ENCODE measurements at places on chromosomes 11 and 22.

GRCh38 chr11:29518389-29519174, 498.2 kb downstream of the KCNA4 start:
- no peak for DNase-seq

GRCh38 chr11:127815331-127815730, 772.0 kb downstream of the ETS1 start:
- DNase-seq = no peak

GRCh38 chr11:131195661-131196517, 174.5 kb upstream of the NTM start:
- no peak for DNase-seq

GRCh38 chr22:48719978-48720661, 1107.6 kb downstream of the BRD1 start:
- no peak for DNase-seq

DNA sequence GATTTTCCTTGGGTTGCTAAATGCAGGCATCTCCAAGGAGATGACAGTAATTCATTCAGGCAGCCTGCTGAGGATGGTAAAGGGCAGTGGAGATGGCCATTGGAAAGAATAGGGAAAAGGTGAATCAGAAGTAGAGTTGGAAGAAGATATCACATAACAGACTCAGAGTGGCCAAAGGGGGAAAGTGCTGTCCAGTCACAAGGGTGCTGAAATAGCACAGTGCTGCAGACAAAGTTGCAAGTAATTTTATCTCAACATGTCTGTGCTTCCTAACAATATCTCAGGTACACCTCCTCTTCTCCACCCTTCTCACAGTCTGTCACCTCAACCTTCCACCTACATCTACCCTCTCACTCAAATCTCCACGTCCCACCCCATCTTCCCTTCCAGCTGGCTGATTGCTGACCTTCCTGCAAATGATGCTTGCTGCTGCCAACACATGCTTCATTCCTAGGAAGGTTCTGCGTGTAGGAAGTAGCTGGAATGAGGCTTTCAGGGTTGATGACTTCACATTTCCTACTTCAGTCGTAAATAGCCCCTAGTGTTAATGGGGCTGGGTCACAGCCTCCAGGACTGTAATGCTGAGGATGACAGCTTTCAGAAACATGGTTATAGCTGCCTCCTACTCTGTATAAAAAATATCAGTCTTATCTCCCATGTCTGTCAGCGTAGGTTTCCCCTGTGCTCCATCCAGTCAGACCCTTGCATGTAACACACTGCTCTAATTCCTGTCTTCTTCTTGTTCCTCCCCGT, 123.9 kb downstream of the CTNND1 start:
- DNase-seq = no peak

- no peak for DNase-seq
Observed at GRCh38 chr11:124519850-124520549, 23.5 kb downstream of the OR8B12 start.

DNA sequence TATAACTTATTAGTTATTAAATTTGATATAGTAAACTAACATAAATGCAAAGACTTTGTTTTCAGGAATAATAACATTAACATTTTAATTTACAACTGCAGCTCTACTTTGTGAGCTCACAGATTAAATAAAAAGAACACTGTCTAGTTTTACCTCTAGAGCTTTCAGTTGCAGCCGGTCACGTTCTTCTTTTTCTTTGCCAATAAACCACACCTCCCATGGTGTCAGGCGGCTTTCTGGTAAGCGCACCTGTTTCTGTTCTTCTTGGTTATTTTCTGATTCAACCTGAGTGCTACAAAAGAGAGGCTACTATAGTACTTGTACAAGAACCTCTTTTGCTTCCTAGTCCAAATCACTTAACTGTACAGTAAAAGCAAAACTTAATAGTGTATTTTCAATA, 5.8 kb downstream of the CCDC34 start:
- DNase-seq = no peak

- DNase-seq = no peak
Observed at GRCh38 chr11:122931510-122931909, 49.0 kb downstream of the JHY start.

- no peak for DNase-seq
Observed at GRCh38 chr22:28674121-28674563, 5.5 kb downstream of the TTC28 start.

- no peak for DNase-seq
Observed at GRCh38 chr11:113405724-113406478, 18.3 kb downstream of the ANKK1 start.

DNA sequence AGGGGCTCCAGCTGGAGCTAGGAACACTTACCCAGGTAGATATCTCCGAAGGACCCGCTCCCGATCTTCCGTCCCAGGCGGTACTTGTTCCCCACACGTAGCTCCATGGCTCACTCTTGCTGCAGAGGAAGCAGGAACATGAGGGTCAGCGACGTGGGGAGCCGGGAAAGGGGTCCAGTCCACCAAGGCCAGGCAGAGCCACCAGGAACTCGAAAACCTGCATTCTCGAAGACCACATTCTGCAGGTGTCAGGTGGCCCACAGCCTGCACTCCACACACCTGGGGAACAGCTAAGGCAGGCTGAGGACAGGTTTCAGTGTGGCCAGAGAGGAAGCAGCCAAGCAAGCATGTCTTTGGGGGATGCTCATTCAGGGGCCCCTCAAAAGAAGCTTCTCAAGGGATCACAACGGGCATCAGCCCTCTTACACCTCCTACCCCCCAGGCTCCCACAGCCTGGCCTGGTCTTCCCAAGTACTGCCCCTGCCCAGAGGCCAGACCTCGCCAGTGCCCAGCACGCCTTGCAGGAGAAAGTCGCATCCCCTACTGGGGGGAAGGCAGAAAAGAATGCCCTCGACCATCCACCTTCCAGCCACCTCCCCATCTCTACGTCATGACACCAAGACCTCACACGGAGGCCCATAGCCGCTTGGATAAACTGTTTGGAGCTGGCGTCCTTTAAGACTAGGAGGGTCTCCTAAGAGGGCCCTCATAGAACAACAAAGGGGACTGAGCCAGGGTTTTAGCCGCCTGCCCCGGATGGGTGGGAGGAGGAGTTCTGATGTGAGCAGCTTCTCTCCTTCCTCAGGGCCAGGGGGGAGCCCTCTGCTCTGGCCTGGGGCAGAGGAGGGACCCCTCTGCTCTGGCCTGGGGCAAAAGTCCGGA, 2.9 kb downstream of the CSNK1E start:
- DNase-seq = no peak

DNA sequence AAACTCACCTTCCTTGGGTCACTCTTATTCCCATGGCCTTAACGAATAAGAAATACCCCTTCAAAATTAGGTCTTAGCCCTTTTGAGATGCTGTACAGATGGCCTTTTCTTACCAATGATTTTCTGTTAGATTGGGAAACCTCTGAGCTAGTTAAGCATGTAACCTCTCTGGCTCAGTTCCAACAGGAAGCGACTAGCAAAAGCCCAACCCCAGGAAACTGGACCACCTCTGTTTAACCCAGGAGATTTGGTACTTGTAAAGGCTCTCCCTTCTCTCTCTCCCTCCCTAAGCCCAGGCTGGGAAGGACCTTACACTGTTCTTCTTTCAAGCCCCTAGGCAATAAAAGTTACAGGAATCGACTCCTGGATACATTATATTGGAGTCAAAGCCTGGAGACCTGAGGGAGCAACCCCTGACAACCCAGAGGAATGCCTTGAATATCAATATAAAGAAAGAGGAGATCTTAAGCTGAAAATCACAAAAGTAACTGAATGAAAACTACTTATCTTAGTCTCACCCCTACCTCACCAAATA, 11.7 kb downstream of the APIP start:
- DNase-seq = no peak

DNA sequence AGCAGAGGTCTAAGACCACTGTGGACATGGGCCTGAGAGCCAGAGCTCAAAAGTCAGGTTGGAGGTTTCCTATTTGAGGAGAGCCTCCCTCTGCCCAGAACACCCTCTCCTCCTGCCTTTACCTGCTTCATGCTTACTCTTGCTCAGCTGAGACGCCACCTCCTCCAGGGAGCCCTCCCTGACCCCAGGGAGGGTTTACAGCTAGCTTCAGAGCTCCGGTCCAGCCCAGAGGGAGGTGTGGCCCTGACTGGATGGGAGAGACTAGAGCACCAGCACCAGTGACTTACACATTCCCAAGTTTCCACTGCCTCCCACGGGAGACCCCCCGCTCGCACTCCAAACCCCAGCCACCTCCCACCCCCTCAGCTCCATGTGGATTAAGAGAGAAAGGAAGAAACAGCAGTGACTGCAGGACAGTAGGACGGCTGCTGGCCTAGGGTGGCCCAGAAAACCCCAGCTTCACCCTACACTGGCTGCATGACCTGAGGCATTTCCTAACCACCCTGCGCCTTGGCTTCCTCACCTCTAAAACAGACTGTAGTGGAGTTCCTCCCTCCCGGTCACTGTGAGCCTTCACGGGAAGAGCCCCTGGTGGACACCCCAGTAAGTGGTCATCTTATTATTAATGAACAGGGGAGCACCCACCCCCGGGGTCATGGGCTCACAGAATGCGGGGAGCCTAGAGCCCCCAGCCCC, 24.5 kb upstream of the PDGFB start:
- no peak for DNase-seq
